ENCODE measurements at places on chromosomes 4 and X.

GRCh38 chr4:161183729-161184128 is 980.1 kb downstream of the FSTL5 start:
- DNase-seq = no peak

- DNase-seq = no peak
Observed at GRCh38 chr4:53595204-53595603, 3.9 kb upstream of the LNX1 start.

DNA sequence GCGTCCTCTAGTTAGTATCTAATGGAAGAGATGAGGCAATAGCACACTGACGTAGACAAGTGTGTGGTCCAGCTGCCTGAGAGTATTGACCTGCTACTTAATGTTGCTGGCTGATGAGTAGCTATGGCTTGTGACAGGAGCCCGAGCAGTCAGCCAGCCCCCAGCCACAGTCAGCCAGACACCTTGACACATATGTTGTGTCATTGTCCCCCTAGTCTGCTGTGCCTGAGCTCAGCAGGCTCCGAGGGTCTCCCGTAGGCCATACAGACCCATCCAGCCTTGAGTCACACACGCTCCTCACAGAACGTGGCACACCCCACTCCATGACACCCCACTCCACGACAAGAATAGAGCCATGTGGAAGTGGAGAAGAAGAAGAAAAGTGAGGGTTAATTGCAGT is 362.1 kb downstream of the UNC5C start:
- DNase-seq = no peak

DNA sequence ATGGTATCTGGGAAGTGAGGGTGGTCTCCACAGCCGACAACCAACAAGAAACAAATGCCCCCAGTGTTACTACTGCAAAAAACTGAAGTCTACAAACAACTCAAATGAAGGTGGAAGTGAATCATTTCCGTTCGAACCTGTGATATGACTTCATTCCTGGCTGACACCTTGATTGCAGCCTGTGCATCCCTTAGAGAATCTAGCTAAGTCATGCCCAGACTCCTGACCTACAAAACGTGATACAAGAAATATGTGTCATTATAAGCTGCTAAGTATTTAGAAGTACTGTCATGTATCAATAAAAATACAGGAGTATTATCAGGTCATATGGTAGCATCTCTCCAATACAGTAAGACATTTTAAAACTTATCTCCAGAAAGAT is 959.7 kb upstream of the LCORL start:
- no peak for DNase-seq

DNA sequence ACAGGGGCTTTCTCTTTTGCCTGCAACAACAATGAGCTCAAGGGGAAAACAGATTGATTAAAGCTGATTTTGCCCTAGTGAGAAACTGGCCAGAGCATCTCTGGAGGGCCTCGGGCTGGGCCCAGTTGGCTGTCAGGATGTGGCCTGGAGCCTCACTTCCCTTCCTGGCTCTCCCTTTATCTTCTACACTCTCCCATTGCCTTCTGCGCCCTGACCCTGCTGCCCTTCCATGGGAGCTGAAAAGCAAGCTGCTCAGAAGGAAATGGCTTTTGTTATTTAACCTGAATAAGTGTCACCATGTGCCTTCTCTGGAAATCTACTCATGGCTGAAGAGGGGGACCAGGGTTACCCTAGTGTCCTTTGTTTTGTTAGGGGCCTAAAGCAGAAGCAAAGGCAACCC is 43.8 kb downstream of the NHSL2 start:
- DNase-seq = no peak

DNA sequence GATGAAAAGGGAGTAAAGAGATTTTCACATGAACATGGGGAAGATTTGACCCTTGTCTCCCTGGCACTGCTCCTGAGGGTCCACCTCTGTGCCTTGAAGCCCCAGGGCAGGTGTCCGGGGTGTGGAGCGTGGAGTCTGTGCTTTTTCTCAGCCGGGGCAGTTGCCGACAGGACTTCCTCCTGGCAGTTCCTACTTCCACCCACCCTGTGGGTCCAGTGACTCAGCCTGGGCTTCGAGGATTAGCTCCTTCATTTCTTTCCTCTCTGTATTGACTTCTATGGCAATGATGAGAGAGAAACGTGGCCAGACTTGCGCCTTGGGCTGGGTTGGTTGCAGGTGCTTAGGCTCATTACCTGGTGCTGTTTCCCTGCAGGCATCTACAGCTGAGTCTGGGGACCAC is 35.9 kb upstream of the CLCN4 start:
- no peak for DNase-seq

DNA sequence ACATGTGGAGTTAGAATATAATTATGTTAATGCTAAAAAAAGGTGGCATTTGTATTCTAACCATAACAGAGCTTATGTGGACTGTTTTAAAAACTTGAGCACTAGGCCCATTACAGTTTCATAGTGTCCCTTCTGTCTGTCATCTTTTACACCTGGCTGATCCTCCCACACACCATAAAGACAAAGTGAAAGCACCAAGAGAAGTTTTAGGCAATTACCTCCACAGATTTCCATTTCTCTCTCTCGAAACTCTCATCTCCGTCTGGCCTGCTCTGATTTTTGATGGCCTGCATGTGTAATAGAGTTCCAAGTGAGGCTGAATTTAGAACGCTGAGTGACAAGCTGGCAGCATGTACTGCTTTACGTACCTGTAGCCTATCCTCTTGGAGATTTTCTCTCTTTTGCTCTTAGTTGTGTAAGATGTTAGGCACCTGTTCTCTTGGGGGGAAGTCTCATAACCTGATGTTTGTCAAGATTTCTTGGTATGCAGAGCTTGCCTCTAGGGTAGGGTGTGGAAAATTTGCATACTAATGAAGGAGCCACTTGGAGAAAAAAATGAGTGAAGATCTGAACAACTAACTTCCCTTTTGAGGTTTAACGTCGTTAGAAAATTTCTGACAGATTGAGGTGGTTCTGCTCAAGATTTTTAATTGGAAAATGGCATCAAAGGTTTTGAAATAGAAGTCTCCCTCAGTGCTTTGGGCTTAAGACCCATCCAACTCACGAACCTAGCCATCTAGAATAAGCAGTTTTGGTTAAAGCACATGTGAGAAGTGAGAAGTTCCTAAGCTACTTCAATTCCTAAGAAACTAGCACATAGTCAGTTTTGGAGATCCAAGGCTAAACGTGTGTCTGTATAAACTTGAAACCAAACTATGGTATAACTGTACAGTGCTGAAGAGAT is 57.6 kb upstream of the RAP1GDS1 start:
- no peak for DNase-seq

- DNase-seq = no peak
Observed at GRCh38 chr4:19380600-19380999, 871.1 kb upstream of the SLIT2 start.

DNA sequence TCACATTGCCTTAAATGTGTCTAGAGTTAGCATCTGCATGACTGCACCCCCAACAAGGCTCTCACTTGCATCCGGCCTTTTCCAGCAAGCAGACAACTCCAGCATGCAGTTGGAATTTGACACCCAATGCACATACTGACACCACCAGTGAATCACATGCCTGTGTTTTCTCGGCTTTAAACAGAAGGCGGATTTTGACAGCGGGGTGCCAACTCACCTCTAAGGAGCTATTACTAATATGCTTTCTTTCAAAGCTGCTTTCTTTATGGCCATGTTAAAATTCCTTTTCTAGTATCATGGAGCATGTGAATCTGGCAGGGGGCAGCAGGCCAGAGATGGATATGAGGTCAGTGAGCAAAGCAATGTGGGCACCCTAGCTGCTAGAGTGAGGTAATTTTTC is 78.0 kb upstream of the CLNK start:
- DNase-seq = peak; percentile 48

GRCh38 chr4:83535520-83536361 is at the start of gene GPAT3:
TSS of gene GPAT3 (plus strand) at chr4:83536108. CDS start at chr4:83536623, 515 bp downstream.
- peak; percentile 48 for DNase-seq

- DNase-seq = no peak
Observed at GRCh38 chrX:107845625-107846024, 20.0 kb downstream of the MID2 start.

DNA sequence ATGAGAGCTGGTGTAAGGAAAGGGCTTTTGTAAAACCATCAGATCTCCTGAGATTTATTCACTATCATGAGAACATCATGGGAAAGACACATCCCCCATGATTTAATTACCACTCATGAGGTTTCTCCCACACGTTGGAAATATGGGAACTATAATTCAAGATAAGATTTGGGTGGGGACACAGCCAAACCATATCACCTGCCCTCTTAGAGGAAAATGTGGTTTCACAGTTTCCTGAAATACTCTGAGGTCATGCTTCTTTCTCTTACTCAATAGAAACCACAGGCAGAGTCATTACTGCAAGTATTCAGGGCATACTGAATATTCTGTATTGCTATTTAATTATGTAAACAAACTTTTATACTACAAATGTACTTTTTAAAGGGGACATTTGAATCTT is 1453.3 kb downstream of the PCDH18 start:
- DNase-seq = no peak

DNA sequence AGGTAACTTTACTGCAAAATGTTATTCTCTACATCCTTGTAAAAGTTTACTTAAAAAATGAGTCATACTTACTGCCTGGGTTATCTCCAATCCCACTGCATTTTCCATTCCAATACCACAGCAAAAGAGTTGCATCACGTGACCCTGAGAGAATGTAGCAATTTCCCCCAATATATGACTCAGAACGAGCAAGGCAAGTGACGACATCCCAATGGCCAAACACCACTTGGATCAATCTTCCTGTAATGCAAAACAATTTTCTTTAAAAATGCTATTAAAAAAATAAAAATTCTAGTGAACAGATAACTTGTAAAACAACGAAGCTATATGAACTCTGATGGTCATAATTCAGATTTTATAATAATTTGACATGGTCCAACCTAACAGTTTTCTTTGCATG is 224.3 kb downstream of the DCLK2 start:
- no peak for DNase-seq

- DNase-seq = no peak
Observed at GRCh38 chr4:84058201-84058600, 440.9 kb downstream of the NKX6-1 start.

DNA sequence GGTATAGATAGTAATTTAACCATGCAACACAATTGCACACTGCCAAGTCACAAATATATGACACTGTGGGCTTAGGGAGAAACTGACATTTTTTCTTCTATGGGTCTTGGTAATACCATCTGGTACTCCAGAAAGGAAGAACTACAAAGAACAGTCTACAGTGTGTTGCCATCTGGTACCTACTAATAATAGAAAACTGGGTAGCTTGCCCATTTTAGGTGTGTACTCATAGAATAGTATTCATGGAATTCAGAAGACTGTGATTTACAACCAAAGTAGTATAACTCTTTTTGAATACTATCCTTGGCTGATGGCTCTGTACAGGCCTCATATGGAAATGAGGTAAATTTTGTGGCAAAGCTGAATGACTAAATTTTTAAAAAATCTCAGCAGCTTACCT is 132.6 kb upstream of the RPS6KA6 start:
- no peak for DNase-seq

GRCh38 chr4:184950926-184951325 is 67.4 kb upstream of the HELT start:
- DNase-seq = no peak

DNA sequence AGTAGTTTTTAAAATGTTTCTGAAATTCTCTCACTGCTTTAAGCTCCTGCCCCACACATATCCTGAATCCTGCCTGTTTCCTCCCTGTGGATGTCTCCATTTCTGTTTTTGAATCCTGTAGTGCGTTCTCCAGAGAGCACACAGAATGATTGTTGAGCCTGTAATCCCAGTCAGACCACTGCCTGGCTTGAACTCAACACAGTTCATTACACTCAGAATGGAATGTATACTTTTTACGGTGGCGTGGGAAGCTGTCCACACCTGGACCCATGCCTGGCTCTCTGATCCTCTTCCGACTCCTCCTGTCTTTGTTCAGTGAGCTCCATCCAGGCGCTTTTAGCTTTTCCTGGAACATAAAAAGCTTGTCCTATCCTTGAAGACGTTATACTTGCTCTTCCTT is 1217.0 kb upstream of the PRKX start:
- no peak for DNase-seq

DNA sequence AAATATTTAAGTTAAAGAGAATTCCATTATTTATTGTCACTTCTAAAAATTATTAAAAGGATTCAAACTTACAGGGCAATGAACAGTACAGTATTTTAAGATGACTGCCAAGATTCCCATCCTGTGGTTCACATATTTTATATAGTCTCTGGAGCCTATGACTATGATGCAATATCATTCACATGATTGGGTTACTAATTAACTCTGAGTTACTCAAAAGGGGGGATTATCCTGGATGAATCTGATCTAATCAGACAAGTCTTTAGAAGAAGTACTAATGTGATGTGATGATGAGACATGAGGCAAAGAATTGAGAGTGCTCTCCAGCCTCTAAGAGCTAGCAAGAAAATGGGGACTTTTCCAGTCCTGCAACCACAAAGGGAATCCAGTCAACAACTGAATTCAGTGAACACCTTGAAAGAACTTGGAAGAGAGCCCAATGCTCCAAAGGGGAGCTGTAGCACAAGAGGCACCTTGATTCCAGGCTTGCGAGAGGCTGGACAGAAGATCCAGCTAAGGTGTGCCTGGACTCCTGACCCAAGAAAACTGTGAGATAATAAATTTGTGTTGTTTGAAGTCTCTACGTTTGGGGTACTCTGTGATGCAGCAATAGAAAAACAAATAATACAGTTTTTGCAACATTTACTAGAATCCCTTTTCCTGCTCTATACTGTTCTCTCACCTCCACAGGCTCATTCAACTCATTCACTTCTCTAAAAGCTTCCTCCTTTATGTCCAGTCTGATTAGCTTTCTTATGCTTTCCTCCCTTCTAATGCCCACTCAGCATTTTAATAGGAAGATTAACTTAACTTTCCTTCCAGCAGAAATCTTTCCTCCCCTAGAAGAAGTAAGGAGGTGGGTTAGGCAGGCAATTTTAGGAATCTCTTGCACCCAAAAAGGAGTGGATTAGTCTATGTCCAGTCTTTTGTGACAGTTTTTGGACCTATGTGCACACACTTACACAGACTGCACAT is 133.8 kb upstream of the LCORL start:
- no peak for DNase-seq

- no peak for DNase-seq
Observed at GRCh38 chr4:18931643-18932377, 910.3 kb upstream of the LCORL start.

- no peak for DNase-seq
Observed at GRCh38 chr4:150342945-150343344, 239.0 kb upstream of the MAB21L2 start.

GRCh38 chr4:118867311-118868067 is 21.2 kb upstream of the SYNPO2 start:
- no peak for DNase-seq

- no peak for DNase-seq
Observed at GRCh38 chr4:56658528-56658927, 22.6 kb downstream of the HOPX start.

DNA sequence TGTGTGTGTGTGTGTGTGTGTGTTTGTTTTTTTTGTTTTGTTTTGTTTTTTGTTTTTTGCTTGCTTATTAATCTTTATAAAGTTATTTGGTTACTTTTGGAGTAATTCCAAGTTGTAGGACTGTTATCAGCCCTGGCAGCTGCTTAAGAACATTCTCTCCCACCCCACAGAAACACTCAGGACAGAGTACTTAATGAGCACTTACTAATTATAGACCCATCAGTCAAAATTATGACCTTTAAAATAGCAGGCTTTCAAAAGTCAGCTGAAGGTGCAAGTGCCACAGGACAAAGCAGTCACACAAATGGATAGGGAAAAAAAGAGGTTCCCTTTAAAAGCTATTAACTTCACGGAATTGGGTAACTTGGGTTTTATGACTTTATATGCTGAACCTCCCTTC is 69.0 kb downstream of the BEND2 start:
- no peak for DNase-seq

Measured in NCI-H510A (cell line).